ENCODE measurements at places on chromosomes 6 and 20. TPM values are rescaled to one million over a fixed set of nuclear protein-coding genes. Genes with fewer than 3 reads are reported as not detected.
A peak's percentile ranks its signal among the peaks of the same experiment; 100 is the strongest.

The DLK2 gene
- total RNA-seq, result 0.52 TPM

GRCh38 chr6:11315743-11316437 is 83.4 kb upstream of the NEDD9 start:
- H3K27ac ChIP-seq, result no peak overlapping the region
- H3K27me3 ChIP-seq, result no peaks in the 10 kb centered on the region
- DNase-seq, result no peak
- H3K36me3 ChIP-seq, result peaks cover 33% of the 10 kb centered on the region
- no peak overlapping the region for H3K4me3 ChIP-seq

The DLL1 gene
- total RNA-seq, result 3.2 TPM

The OOEP gene
- not detected for total RNA-seq

- H3K4me1 ChIP-seq, result no peaks in the 10 kb centered on the region
- no peaks in the 10 kb centered on the region for H3K27me3 ChIP-seq
- no peaks in the 10 kb centered on the region for H3K36me3 ChIP-seq
- DNase-seq, result no peak
- no peak overlapping the region for H3K4me3 ChIP-seq
These were observed 358.0 kb upstream of the CITED2 start for GRCh38 chr6:139732451-139732850.

DNA sequence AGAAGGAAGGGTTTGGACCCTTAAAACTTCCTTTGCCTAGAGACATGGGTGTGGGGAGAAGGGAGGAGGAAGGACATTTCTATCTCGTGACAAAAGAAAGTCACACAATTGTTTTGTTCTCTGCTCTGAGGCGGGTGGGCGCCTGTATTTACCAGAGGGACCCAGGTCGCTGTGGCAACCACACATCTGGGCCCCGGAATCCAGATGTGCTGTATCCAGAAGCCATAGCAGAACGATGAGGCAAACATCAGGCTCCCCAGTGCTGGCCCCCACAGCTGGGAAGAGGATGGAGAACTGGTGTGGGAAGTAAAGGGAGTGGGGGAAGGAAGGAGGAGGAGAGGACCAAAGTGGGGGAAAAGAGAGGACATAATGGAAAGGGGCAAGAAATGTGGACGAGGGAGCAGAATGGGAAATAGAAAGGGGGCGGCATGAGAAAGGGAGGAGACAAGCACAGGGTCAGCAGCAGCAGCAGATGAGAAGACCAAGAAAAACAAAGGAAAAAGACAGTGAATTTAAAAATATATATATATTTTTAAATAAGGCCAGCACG is 3.4 kb upstream of the TNXB start:
- H3K27ac ChIP-seq, result no peak overlapping the region
- H3K4me1 ChIP-seq, result peaks cover 27% of the 10 kb centered on the region
- H3K27me3 ChIP-seq, result no peaks in the 10 kb centered on the region
- no peak for DNase-seq

- H3K4me1 ChIP-seq, result no peaks in the 10 kb centered on the region
- no peak overlapping the region for H3K4me3 ChIP-seq
- H3K36me3 ChIP-seq, result no peaks in the 10 kb centered on the region
- peaks cover 13% of the 10 kb centered on the region for H3K27me3 ChIP-seq
These were observed 134.6 kb downstream of the PHACTR1 start for GRCh38 chr6:12851123-12851695.

The WFDC12 gene
- total RNA-seq, result not detected

GRCh38 chr6:73452107-73452461 is at the start of gene CGAS:
CGAS (minus strand) TSS chr6:73452297; CDS start chr6:73452181, 116 bp downstream.
- peaks cover 32% of the 10 kb centered on the region for H3K36me3 ChIP-seq
- no peaks in the 10 kb centered on the region for H3K27me3 ChIP-seq
- peak within 1 kb of the TSS; percentile 90 for H3K4me3 ChIP-seq
- DNase-seq, result peak; percentile 88
- peak within 1 kb of the TSS; percentile 86 for H3K27ac ChIP-seq

GRCh38 chr6:69542494-69542893 is 254.3 kb downstream of the LMBRD1 start:
- no peak for DNase-seq
- no peaks in the 10 kb centered on the region for H3K36me3 ChIP-seq
- no peaks in the 10 kb centered on the region for H3K4me1 ChIP-seq
- no peak overlapping the region for H3K4me3 ChIP-seq
